ENCODE measurements at places on chromosomes 4 and X.

GRCh38 chrX:79375340-79375739, 8.2 kb upstream of the ITM2A start:
- DNase-seq = no peak

DNA sequence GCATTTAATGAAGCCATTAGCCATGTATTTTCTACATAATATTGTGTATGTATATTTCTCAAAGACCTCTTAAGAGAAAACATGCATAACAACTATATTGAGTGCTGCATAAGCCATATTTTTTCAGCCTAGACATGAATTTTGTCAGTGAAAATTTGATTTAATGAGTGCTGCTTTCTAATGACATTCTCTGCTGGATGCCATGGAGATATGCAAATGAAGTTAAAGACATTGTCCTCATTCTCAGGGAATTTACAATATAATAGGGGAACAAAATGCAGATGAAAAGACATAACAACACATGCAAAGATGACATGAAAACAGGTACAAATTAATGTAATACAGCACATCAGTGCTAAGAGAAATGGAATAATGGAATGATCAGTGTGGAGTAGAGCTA, 118.7 kb downstream of the ATOH1 start:
- no peak for DNase-seq

- DNase-seq = no peak
Observed at GRCh38 chr4:48290146-48290772, 20.6 kb upstream of the TEC start.

DNA sequence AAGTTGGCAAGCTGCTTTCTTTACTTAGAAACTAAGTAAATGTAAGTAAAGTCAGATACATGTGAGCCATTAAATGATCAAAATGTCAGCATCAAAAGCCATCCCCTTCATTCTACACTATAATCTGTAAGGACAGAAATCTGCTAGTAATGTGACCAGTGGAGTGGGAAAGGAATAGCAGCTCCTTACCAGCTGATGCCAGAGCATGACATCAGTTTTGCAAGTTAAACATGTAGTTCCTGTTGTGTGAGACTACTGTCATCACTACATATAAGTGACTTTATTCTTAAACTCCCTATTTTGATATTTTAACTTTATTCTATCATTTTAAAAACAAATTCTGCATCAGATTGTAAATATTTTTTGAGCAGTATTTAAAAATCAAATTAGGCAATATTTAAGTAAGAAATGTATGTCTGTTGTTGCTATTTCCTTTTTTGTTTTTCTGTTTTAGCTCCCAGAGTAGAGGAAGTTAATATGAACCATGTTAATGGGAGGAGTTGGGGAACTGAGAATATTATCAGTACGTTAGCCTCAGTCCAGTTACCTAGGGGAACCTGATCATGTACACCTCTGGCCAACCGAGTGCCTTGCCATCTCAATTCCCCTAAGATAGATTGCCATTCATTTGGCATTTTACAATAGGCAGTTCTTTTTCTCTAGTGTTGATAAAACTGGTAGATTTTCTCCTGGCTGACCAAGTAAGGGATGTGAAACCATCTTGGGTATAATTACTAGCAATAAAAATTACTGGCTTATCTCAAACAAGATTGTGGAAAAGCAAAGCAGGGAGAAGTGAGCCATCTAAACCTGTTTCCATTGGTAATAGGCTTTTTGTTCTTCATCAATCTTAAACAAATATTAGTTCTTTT, 34.7 kb downstream of the CCNI start:
- no peak for DNase-seq

GRCh38 chrX:136076942-136077341, 70.4 kb upstream of the FHL1 start:
- no peak for DNase-seq

DNA sequence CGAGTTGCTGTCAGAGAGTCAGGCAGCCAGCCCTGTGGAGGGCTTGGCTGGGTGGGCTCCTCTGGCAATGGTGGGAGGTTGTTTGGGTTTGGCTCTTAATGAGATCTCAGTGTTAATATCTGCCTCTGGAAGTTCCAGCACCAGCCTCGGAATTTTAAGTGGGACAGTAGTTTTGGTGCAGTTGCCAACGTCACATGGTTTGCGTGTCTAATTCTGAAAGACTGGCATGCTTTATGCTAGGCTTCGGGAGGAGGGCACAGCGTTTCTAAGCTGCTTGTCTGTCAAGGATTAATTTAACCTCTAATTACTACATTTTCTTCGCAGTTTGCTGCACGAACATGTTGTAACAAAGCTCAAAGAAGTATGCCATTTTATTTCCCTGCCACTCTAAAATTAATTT, 9.2 kb downstream of the MAMLD1 start:
- no peak for DNase-seq

GRCh38 chr4:24686866-24687692, 102.7 kb upstream of the DHX15 start:
- DNase-seq = no peak

- no peak for DNase-seq
Observed at GRCh38 chrX:68571610-68572311, 72.9 kb downstream of the YIPF6 start.

DNA sequence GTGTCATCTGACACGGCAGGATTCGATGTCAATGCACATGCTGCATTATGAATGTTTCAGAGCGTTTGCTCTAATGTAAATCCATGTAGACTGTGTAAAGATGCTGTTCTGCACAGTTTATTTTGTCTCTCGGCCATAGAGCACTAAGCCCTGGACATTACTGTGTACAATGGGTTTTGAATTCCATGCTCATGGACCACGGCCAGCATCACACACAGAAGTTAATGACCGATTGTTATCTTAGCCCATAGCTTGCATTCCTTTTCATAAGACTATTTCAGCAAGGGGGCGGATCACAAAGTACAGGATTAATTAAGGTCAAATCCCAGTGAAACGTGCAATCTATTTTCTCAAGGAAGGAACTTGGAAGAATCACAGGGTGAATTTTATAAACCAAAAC, 286.1 kb upstream of the TENM3 start:
- no peak for DNase-seq

- no peak for DNase-seq
Observed at GRCh38 chr4:131613824-131614216, 1535.3 kb upstream of the PCDH10 start.

DNA sequence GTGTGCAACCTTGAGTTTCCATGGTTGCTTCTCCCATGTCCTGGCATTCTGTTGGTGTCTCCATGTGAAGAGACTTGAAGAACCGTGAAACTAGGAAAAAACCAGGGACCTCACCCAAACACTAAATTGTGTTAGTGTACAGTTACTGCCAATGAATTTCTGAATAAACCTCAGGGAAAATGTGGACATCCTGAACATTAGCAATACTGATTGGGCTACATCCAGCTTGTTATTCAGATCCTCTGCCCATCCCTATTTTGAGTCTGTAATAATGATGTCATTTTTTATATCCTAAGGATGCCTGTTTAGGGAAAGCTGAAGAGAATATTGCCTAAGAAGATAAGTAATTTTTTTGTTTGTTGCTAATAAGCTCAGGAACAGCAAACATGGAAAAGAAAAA, 262.7 kb downstream of the TMA16 start:
- no peak for DNase-seq

DNA sequence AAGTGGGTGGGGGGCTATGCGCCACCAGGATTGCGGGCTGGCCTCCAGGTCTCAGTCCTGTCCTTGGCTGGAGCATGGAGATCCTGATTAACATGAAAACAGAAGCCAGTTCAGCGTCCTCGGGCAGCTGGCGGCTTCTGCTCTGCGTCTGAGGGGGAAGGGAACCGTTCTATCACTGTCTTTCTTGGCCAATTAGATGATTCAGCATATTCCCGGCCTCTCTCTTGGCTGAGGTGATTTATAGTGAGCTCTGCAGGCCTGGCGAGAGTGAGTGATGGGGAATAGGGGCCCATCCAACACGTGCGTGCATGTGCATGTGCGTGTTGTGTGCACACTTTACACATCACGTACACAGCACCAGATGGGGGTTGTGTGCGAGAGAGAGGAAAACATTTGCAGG, 145.8 kb upstream of the ATP6AP2 start:
- peak; percentile 75 for DNase-seq

DNA sequence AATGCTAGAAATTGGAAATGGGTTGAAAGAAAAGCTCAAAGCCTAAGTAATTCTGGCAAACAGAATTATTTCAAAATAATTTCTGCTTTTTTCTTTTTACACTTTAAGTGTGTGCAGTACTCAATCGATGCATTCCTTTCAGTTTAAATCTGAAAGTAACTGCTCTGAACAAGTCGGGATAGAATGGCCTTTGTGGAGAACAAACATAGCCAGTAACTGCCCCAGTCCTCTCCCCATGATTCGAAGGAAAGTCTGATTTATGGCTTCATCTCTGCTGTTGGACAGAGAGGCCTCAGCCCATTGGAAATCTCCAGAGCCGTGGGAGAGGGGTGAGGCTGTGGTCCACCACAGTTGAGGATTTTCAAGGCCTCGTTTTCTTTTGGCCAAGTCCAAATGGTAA, 174.0 kb upstream of the TLL1 start:
- DNase-seq = no peak
